SHP77 treated with DMSO at 0.1 percent for 48 hours (cell line): ENCODE measurements at places on chromosomes 3 and 15.

GRCh38 chr3:50161320-50161719, 6.2 kb downstream of the SEMA3F start:
- no peak for DNase-seq

DNA sequence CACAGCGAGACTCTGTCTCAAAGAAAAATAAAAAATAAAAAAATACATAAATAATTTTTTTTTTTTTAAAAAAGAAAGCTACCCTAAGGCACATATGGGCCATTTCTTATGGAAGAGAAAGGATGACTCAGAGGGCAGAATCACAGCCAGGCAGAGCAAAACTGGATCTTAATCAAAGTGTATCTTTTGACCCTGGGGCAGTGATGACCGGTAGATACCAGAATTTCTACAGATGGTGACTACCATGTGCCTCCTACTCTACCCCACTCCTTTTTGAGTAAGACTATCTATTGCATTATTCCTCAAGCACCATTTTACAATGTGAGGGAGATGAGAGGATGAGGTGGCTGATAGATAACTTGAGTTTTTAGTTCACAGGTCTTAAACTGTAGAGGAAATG, 26.0 kb downstream of the TARS3 start:
- no peak for DNase-seq

- no peak for DNase-seq
These were observed 51.5 kb upstream of the SLCO2A1 start for GRCh38 chr3:134081211-134081610.

DNA sequence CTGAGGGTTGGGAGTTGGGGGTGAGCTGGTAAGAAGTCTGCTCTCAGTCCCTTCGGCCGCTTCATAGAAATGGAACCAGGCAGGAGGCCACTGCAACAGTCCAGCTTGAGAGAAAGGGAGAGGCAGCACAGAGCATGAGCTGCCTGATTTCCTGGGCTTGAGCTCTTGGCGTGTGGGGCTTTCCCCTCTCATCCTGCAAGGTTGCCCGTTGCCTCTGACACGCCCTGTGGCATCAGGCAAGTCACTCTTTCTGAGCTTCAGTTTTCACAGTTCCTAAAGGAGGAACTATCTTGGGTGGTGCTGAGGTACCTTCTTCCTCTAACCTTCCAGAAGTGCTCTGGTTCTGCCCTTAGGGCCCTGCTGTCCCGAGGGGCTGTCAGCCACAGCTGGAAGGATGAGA, 4.9 kb downstream of the MESP2 start:
- no peak for DNase-seq

DNA sequence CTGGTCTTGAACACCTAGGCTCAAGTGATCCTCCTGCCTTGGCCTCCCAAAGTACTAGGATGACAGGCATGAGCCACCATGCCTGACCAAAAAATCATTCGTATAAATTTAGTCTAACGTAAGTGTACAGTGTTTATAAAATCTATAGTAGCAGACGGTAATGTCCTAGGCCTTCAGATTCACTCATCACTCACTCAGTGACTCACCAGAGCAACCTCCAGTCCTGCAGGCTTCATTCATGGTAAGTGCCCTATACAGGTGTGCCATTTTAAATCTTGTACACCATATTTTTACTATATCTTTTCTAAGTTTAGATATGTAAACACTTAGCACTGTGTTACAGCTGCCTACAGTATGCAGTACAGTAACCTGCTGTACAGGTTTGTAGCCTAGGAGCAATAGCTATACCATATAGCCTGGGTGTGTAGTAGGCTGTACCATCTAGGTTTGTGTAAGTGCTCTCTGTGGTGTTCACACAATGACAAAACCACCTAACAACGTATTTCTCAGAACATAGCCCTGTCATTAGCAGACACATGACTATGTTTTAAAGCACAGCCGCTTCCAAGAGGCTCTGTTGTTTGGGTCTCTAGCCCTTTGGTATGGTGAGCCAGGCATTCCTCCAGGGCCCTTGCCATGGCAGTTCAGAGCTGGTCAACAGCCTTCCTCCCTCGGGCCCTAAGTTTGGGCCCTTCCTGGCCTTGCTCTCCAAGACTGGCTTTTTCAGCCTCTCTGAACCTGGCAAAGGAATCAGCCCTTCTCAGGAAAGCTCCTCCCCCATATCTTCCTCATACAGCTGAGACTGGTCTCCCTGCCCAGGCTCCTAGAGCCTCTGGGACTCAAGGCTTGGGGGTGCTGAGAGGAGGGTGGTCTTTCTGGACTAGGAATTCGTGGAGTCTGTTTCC, 1.9 kb upstream of the CCDC9B start:
- DNase-seq: no peak

GRCh38 chr3:129502641-129503408, 25.6 kb upstream of the RHO start:
- no peak for DNase-seq

DNA sequence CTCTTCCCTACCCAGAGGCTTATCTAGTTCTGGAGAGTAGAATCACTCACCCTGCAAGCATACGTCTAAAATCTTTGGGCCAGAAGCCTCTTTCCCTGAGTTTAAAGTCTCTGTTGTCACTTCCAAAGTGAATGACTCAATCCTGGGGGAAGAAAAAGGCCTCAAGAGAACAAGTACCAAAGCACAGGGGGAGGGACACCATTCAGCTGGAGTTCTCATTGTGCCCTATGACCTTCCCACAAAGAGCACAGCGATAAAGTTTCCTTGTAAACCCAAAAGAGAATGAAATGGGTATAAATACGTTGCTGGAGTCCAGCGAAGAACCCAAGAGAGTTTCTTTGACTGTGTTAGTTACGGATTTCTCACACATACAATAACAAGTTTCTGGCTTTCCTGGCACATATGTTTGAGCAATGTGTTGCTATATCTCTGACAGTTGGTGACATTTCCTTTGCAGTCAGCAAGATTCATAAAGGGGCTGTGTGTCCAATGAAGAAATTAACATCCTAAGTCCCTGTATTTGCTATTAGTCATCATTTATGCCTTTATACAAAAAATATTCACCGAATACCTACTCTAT, 107.3 kb upstream of the PTPRG start:
- no peak for DNase-seq
